DMS 273 treated with DMSO at 0.1 percent for 48 hours (cell line): ENCODE measurements at places on chromosomes 1 and 21.

GRCh38 chr1:210828996-210829596 lies 304.9 kb downstream of the KCNH1 start:
- DNase-seq = no peak

GRCh38 chr1:83996621-83997020 lies 2.3 kb downstream of the TTLL7 start:
- no peak for DNase-seq

GRCh38 chr1:177864538-177865305 lies 105.1 kb downstream of the SEC16B start:
- no peak for DNase-seq

DNA sequence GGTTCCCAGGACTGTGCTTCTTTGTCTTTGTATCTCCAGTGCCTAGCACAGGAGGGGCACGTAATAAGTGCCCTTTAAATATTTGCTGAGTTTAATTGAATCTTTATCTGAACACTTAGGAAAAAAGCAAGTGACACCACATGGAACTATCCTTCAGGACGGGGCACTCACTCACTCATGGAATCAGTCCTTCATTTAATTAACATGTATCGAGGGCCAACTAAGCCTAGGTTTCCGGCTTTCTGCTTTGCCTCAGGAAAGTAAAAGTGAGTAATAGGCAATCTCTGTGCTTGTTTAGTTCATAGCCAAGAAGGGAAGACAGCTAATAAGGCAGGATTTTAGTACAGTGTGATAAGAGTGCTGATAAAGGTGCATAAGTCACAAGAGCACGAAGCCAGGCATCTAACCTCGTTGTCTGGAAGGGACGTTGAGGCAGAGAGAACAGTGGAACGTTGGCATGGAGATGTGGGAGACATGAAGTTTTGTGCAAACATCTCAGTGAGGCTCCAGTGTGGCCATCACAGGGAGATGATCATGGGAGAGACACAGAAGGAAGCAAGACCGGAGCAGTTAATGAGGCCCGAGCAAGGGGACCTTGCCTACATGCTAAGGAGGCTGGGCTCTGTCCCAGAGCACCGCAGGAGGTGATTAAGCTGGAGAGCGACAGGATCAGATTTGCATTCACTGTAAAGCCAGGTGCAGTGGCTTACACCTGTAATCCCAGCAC lies 54.1 kb upstream of the TRIM67 start:
- no peak for DNase-seq

- no peak for DNase-seq
These were observed 150.6 kb upstream of the HMGB4 start for GRCh38 chr1:33713058-33713877.

DNA sequence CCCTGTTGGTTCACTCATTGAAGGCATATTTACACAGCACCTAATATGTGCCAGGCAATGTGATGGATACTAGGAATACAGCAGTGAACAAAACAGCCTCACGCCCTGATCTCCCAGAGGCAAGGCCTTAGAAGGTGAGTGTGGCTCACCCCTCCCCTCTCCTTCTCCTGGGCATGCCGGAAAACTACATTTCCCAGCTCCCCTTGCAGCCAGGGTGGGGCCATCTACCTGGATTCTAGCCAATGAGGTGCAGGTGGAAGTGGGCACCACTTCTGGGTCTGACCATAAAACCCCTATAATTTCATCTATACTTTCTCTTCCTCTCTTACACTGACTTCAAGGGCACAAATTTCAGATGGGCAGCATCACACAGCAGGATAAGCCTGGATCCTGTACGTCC lies 63.8 kb downstream of the FBXO2 start:
- DNase-seq = no peak

GRCh38 chr21:21384977-21385376 lies 386.8 kb downstream of the NCAM2 start:
- DNase-seq = no peak

- no peak for DNase-seq
These were observed 173.0 kb downstream of the CDC7 start for GRCh38 chr1:91673613-91674012.

GRCh38 chr1:36740446-36740845 lies 257.7 kb upstream of the CSF3R start:
- no peak for DNase-seq

DNA sequence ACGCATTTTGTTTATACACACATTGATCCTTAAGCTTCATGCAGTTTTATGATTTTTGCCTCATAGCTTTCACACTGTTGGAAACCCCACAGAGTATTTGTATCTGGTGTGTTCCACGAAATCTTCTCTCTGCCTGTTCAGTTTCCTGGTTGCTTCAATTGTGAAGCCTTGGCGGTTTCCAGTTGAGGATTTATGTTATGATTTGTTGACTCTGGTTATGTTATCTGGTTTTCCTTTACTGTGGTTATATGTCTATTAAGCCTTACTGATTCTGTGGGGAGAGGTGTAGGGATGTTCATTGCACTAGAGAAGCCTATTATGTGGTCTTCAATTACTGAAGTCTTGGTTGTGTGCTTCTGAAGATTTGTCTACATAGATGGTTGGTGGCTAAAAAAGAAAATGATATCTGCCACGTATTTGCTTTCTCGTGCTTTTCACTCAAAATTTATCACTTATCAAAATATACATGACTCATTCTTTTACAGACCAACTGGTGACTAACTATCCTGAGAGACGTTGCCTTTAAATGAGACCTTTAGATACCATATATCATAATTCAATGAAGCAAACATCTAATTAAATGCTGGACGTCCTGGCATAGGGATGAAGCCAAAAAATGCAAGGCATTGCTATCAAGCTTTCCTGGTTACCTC lies 488.0 kb upstream of the B3GALT2 start:
- no peak for DNase-seq
